ENCODE measurements at places on chromosomes 7 and 10.

- DNase-seq = no peak
Measured at GRCh38 chr10:4651404-4652037, 174.5 kb upstream of the AKR1E2 start.

- DNase-seq = no peak
Measured at GRCh38 chr7:93558705-93559614, 15.6 kb downstream of the CALCR start.

GRCh38 chr7:70599446-70600190 lies 532.3 kb upstream of the GALNT17 start:
- DNase-seq = no peak

DNA sequence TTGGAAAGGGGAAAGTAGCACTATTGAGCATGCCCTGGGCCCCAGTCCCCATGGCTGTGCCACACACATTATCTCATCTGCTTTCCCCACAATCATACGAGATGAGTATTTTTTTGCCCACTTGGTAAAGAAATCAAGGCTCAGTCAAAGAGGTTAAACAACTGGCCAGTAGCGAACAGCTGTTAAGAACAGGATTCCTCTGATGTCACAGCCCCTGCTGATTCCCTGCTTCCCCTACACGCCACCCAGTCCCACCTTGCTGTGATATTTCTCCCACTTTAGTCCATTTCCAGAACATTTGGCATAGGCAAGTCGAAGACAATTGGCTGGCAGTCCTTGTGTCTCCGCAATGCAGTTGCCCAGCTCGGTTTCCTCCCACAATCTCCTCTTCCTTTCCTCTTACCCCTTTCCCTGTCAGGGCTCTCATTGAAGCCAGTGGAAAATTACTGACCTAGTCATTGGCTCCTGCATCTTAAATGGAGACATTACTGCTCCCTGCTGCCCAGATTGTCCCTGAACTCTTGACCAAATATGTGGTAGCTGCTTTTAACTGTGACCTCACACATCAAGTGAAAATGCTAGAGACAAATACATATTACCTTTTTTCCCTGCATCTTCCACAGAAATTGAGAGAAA lies 56.5 kb upstream of the EEPD1 start:
- DNase-seq = no peak

GRCh38 chr10:30396698-30397097 lies 37.3 kb upstream of the MAP3K8 start:
- DNase-seq = no peak

DNA sequence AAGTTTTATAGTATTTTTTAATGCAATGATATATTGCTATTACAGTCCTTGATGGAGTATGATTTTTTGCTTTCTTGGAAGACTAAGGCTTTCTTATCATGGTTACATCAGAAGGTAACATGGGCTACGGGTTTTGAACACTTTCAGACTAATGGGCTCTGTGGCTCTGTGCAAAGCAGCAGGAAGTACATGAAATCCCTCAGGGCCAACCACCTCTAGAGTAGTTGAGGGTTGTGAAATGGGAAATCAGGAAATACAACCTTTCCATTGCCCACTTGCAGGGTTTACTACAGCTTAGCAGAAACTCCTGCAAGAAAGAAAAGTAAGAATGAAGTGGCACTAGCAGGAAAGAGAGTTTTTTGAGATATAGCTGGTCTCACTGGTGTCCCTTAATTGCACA lies 853.5 kb downstream of the KCNMA1 start:
- DNase-seq = no peak

- no peak for DNase-seq
Measured at GRCh38 chr7:26307791-26308190, 16.1 kb downstream of the SNX10 start.

- no peak for DNase-seq
Measured at GRCh38 chr10:13617116-13617515, 30.4 kb downstream of the PRPF18 start.

DNA sequence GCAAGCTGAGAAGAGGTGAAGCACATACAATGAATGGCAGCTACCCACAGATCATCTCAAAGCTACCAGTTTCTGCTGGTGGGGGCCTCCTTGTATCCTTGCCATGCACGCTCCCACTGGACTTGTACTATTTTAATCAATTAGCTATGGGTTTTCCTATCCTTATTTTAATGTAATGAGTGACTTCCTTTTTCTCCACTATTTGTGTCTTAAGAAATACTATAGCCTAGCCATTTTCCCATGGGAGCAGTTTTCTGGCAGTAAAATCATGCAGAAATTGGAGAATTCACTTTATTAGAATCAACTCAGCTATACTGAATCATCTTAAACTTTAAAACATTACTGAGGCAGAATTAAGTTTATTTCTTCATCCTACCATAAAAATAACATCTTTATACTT lies 73.5 kb downstream of the CTNNA3 start:
- DNase-seq = no peak

DNA sequence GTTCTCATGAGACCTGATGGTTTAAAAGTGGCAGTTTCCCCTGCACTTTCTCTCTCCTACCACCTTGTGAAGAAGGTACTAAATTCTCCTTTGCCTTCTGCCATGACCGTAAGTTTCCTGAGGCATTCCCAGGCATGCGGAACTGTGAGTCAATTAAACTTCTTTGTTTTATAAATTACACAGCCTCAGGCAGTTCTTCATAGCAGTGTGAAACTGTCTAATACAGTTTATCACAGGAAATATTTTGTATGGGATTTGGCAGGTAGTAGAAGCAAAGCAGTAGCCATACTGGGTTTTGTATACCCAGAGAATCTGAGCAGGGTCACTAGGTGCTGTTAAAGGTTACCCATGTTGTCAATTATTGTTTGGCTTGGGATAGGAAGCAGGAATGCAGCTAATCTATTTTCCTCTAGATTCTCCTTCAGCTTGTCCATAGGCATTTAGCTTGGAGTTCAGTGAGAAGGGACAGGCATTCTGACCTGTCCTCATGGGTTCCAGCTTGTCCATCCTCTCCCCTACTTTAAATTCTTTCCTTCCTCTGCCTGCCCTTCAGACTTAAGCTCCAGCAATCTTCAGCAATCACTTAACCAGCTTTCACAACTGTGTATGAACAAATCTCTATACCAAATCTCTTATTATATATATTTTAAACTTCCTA lies 186.7 kb downstream of the PCLO start:
- no peak for DNase-seq

- no peak for DNase-seq
Measured at GRCh38 chr7:15397922-15398760, 163.7 kb downstream of the AGMO start.

GRCh38 chr10:102247734-102248133 lies 2.4 kb downstream of the GBF1 start:
- no peak for DNase-seq

DNA sequence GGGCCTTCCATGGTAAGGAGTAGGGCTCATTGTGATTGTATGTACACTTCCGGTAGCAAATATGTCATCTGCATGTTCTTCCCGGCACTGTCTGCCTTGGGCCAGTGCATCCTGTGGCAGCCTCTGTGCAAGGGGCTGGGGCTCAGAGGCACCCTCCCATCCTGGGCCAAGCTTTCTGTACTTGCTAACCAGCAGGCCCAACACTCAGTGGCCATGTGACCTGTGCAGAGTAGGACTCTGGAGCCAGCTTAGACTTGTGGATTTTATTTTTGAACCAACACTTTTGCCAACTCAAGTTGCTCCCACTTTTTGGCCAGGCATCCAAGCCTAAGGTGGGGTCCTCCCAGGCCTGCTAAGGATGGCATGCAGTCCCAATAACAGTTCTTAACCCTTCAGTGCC lies 25.0 kb downstream of the LDB3 start:
- no peak for DNase-seq

DNA sequence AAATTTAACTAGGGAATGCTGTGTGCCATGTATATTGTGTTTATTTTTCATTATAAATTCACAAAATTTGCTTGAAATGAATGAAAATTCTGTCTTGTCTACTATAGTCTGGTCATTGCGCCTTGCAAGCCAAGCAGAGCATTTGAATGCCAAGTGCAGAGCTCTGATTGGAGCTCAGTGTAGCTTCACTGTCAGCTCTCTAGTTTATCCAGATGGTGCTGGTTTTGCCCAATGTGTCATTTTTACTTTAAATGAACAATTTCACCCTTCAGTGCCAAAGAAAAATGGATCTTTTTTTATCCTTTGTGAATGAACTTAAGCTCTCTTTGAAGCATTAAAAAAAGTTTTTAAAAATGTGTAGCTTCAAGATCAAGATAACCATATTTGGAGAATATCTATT lies 225.6 kb upstream of the CACNA2D1 start:
- DNase-seq = no peak

GRCh38 chr10:19825700-19826099 lies 9.5 kb downstream of the PLXDC2 start:
- no peak for DNase-seq

DNA sequence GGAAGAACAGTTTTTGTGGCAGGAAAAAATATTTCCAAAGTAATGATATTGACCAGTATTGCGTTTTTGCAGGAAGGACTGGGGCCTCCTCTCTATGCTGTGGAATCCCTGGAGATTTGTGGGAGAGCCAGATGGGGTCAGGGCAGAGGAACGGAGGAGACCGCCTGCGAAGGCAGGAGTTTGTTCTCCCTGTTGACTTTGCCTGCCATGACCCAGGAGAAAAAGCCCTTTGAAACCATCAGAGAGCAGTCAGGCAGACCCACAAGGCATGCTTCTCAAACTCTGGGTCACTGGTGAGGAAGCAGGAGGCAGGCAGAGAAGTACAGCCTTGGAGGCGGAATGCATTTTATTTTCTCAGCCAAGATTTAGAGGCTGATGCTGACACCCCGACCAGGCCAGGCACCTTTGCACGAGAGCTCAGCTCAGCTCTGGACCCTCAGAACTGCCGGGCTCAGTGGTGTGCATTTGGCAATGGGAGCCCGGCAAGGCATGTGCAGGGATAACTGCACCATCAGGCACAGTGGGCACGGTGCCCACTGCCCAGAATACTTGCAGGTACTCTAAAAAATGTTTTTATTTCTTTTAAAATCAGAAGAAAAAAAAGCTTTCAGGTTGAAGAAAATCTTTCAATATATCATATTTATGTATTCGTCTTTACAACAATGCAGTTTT lies 410.4 kb downstream of the RPS24 start:
- no peak for DNase-seq

DNA sequence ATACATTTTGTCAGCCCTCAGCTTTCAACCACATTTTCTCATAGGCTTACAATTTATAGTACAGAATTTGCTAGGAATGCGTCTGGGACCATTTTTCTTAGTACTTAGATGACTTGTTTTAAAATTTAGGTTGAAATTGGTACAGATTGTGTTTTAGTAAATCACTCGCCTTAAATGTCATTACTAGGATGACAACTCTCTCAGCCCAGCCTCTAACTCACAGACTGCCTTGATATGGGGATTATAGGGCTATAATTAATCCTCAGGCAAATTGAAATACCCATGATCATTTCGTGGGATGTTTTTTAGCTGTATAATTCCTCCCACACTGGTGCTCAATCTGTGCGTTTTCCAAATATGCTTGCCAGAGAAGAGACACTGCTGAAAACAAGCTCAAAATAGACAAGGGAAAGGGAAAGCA lies 299.7 kb upstream of the AKR1E2 start:
- no peak for DNase-seq

- DNase-seq = no peak
Measured at GRCh38 chr10:70271996-70272924, 11.5 kb downstream of the NPFFR1 start.

- no peak for DNase-seq
Measured at GRCh38 chr10:120607710-120608703, 151.0 kb downstream of the PLPP4 start.

DNA sequence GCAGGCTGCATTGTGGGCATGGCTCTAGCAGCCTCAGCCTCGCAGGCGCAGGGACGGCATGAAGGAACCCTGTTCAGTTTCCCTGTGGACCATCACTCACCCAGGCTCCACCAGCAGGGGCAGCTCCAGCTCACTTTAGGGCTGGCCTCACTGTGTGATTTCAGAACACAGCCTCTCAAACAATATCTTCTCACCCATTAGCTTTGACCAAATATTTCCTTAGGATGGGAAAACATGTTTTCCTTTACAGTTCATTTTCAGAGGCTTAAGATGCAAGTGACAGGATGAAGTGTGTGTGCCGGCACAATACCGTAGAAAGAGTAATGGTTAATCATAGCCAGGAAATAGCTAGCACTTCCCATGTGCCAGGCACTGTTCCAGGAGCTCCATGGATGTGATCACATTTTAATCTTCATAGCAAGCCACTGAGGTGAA lies 58.2 kb downstream of the LANCL2 start:
- DNase-seq = no peak

DNA sequence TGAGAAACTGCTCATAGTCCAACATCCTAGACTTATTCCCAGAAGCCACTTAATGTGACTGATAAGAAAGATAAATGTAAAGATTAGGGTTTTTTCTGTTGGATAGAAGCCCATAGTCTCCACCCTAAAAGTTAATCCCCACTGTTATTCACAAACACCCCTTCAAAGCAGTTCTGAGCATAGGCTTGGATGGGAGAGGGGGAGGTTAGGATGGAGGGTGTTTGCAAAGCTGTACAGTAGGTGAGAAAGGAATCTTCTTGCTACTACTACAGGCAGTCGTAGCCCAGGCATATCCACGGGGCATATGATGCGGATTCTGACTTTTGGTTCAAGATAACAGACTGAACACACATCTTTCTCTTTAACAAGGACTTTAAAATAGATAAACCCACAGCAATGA lies 535.9 kb downstream of the PHTF2 start:
- no peak for DNase-seq

DNA sequence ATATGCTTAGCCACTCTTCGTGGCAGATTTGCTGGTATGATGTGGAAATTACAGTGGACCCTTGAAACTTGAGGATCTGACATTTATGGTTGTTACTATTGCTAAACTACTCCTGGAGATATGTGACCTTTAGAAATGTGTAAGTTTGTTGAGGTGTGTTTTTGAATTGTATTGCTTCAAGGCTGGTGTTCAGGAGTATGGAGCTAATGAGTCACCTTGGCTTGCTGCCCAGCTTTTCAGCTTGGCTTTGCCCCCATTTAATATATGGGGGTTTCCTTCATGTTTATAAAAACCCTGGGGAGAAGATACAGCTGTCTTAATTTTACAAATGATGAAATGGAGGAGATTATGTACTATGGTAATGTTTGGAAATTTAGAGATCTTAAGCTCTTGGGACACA lies 11.6 kb downstream of the HBP1 start:
- no peak for DNase-seq

- DNase-seq = no peak
Measured at GRCh38 chr7:132969520-132969919, 112.4 kb downstream of the CHCHD3 start.

- DNase-seq = no peak
Measured at GRCh38 chr10:130017631-130018022, 53.6 kb upstream of the EBF3 start.

- DNase-seq = no peak
Measured at GRCh38 chr10:88980800-88981199, 9.8 kb upstream of the FAS start.

DNA sequence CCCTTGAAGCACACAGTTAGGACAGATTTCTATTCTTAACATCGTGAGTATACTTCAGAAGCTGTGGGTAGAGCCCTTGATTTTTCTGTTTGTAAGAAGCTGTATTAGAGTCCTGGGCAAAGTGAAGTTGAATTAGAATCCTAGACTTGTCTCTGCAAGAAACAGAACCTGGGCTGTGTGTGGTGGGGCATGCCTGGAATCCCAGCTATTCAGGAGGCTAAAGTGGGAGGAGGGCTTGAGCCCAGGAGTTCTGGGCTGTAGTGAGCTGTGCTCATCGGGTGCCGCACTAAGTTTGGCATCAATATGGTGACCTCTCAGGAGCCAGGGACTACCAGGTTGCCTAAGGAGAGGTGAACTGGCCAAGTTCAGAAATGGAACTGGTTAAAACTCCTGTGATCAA lies 183.4 kb downstream of the GNAI1 start:
- no peak for DNase-seq
